ENCODE measurements at places on chromosomes 5 and 9.

DNA sequence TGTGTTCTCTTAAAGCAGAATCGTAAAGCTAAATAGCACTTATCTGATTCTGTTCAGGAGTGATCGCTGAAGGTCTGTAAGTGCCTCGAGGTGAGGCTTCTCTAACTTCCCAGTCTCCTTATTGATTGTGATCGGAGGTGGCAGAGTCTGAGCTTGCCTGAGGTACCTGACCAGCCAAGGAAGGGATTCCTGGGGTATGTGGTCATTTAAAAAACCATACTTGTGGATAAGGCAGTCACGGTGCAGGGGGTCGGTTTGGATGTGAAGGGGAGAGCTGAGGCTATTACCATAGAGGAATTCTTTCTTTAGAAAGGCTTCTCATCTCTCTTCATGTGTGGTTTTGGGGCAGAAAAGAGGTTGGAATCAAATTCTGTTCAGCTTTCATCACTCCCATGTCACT, 193.7 kb downstream of the TLE4 start:
- DNase-seq = no peak

DNA sequence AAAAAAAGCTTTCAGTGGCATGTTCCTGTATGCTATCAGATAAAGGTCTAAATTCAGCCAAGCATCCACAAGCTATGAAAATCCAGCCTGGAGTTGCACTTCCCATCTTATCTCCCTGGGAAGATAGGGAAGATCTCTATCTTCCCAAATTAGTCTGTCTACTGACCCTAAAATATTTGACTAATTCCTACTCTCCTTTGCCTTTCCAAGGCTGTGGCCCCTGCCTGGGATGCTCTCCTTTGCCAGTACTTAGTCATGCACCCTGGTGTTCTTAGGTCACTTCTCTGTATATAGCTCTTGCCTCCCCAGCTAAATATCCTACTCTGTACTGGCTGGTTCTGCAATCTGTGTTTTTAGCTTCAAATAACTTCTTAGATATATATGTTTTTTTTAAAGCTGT, 44.0 kb upstream of the PLPP1 start:
- no peak for DNase-seq

DNA sequence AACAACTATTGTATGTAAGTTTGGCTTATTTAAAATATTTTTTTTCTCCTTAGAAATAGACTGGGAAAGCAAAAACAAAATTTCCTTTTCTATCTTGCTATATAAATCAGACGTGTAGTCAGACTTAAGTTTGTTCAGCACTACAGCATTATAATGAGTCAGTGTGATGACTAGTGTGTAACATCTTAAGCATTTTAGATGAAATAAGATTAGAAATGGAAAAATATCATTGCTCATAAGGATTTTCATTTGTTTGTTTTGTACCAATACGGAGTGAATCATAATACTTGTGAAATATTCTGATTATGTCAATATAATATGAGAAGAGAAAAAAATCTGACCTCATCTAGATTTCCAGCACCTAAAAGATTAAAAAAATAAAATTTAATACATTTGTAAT, 64.7 kb upstream of the RICTOR start:
- no peak for DNase-seq

DNA sequence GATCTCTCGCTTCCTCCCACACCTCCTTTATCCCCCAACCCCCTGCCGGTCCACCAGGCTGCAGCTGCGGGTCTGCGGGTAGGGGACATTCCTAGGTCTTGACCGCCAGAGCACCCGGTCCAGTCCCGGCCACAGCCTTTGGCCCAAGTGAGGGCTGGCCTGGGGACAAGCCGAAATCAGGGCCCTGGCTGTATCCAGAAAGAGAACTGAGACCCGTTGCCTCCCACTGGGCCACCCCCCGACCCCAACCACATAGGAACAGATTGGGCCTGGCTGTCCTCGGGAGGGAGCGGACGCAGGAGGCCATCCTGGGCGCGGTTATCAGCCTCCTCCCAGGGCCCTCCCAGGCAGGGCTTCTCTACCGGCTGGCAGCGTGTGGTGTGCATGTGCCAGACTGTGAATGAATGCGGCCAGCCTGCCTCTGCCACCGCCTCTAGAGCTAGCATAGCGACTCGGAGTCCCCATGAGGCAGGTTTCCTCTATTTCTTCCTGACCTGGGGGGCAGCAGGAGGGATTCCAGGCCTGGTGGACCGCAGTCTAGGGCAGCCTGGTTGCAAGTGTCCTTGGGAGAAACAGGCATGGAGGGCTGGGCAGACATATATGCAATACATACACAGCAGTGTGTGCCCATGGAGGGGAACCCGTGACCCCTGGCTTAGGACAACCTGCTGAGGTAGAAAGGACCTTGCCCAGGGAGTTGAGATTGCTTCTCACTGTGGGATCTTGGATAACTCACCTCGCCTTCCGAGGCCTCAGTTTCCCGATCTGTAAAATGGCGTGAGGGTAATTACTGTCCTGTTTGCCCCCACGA, 1.2 kb downstream of the N4BP3 start:
- peak; percentile 19 for DNase-seq

- DNase-seq = no peak
Measured at GRCh38 chr5:14365831-14366430, 215.7 kb upstream of the OTULINL start.

DNA sequence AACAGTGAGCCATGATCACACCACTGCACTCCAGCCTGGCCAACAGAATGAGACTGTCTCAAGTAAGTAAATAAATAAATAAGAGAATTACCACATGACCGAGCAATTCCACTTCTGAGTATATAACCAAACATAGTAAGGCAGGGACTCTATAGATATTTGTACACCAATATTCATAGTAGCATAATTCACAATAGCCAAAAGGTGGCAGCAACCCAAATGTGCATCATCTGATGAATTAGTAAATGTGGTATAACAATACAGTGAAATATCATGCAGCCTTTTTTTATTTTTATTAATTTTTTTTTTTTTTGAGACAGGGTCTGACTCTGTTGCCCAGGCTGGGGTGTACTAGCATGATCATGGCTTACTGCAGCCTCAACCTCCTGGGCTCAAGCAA, 33.1 kb downstream of the ALDH7A1 start:
- no peak for DNase-seq

Data from NCI-H1694 (cell line).